ENCODE measurements at places on chromosomes 1 and 21. TPM values are rescaled to one million over a fixed set of nuclear protein-coding genes. Genes with fewer than 3 reads are reported as not detected.

DNA sequence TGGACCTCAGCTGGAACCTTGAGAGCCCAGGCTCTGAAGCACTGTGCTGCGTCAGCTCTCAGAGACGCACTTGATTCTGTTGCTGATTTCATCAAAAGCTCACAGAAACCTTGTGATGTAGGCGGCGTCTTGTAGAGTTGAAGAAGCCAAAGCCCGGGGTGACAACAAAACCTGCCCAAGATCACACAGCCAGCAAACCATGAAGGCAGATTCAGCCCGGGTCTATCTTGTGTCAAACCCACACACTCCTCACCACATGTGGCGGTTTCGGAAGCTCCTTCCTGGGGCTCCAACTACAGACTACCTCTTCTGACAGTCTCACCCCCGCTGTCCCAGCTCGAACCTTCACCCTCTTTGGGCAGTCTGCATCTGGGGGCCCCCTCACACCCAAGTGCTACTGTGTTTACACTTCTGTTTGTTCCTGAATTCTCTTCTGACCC is 50.4 kb downstream of the TENT5C start:
- H3K27ac ChIP-seq = no peak overlapping the region

DNA sequence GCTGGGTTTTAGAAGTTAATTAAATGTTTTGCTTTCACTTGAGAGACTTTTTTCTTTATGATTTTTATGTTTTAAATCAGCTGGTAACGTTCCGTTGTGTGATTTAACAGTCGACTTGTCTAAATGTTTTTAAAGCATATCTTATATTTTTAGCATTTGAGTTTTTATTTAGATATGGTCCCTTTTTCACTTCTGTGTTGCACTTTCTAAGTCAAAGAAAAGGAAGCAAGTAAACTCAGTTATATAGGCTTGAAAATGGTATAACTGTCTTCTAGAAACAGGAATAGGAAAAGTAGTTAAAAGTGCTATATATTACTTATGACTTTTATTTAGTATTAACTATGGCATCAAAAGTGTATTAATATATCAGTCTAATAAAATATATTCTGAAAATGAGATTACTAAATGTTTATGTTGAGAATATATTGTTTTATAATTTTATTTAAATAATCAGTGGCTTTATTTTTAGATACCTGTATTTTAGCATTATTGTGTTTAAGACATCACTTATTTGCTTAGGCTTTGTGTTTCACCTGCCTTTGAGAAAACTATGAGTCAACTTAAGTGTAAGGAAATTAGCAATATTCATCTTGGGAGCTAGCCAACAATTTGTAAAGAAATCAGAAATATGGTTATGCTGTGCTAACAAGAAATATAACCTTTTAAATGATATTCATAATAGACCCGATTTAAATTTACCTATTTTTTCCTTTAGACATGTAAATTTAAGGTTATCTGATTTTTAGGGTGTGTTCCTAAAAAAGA is 60.5 kb downstream of the RABGAP1L start:
- no peaks in the 10 kb centered on the region for H3K27me3 ChIP-seq
- H3K4me1 ChIP-seq = peaks cover 7% of the 10 kb centered on the region
- H3K36me3 ChIP-seq = no peaks in the 10 kb centered on the region
- H3K4me3 ChIP-seq = no peak overlapping the region
- no peak for DNase-seq

- no peak for DNase-seq
- H3K27me3 ChIP-seq = no peaks in the 10 kb centered on the region
- H3K4me1 ChIP-seq = peaks cover 16% of the 10 kb centered on the region
These were observed 9.6 kb upstream of the BGLAP start for GRCh38 chr1:156232201-156232894.

DNA sequence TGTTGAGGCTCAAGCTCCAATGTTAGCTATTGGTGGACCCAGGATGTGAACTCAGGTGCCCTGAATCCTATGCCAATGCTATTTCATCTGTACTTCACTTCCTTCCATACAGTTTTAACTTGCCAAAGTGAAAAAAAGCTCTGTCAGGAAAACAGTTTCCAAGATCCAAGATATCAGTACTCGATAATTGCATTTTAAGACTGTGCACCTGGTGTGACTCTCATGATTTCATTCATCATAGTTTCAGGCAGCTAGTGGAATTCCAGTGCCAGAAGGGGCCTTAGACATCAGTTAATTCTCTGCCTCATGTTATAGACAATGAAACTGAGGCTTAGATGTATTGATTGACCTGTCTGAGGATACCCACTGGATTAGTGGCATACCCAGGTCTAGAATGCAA is 26.5 kb upstream of the LEPR start:
- no peak overlapping the region for H3K27ac ChIP-seq
- no peak overlapping the region for H3K4me3 ChIP-seq
- 0 out of 2 replicates have a peak, but pooled peaks cover 4% of the 10 kb centered on the region for H3K4me1 ChIP-seq
- no peak for DNase-seq
- H3K36me3 ChIP-seq = 0 out of 2 replicates have a peak, but pooled peaks cover 5% of the 10 kb centered on the region
- no peaks in the 10 kb centered on the region for H3K27me3 ChIP-seq

DNA sequence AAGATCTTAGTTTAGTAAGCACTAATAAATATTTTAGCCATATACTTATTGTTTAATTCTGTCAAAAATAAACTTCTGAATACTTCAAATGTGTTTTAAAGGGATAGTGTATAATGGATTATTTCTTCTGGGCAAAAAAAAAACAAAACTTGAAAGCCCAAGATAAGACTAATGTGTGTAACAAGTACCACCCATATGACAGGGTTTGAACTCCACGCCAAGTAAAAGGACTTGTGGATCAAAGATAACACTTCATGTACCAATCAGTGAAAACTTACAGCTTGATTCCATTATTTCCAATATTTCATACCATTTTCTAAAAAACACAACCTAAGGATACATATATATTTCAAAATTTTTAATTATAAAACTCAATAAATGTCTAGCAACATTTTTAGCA is 59.5 kb downstream of the DENND1B start:
- no peaks in the 10 kb centered on the region for H3K4me1 ChIP-seq
- no peak overlapping the region for H3K27ac ChIP-seq

DNA sequence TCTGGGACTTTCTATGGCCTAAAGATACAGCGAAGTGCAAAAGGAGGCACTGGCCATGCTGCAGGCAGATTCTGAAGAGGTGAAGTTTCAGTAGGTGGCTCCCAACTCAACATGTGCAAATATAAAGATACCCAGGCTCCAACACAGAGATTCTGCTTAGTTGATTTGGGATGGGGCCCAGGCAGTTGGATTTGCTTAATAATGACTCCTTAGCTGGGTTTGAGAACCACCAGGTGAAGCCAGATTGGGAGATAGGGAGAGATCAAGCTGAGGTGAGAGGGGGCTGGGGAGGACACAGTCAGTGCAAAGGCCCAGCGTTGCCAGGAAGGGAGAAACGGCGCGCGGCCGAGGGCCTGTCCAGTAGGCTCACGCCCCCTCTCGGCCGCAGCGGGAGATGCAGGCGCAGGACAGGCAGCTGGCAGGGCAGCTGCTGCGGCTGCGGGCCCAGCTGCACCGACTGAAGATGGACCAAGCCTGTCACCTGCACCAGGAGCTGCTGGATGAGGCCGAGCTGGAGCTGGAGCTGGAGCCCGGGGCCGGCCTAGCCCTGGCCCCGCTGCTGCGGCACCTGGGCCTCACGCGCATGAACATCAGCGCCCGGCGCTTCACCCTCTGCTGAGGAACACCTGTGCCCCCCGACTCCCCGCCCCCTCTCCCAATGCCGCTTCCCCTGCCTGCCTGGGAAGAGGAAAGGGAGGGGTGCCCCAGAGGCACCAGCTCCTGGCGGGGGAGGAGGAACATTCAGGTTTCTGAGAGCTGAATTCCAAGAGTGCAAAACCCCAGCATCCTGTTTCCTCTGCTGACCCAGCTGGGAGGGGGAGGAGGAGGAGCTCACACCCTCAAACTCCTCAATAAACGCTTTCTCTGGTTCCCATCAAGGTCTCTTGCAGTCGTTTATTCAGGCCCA is 1.2 kb downstream of the FAM167B start:
- no peaks in the 10 kb centered on the region for H3K27me3 ChIP-seq
- H3K27ac ChIP-seq = 0 out of 2 replicates have a peak overlapping the region, but pooled peaks have one; percentile 69
- no peak overlapping the region for H3K4me3 ChIP-seq
- DNase-seq = peak; percentile 80
- peaks cover 26% of the 10 kb centered on the region for H3K4me1 ChIP-seq

DNA sequence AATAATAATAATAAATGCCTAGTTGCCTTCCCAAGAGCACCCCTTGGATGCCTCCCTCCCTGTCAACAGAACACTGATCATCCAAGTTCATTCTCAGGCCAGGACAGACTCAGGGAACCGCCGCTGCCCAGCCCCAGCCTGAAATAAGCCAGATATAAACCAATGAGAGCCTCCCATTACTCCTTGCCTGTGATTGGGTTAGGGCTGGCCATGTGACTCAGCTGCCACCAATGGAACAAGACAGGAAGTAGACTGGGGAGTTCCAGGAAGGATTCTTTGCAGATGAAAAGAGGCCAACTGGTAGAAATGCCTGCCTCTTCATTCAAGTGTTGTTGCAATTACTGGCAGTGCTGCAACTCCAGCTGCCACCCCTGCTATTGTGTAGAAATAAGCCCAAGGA is 146.4 kb upstream of the TIAM1 start:
- H3K4me1 ChIP-seq = no peaks in the 10 kb centered on the region
- no peak overlapping the region for H3K4me3 ChIP-seq
- no peaks in the 10 kb centered on the region for H3K27me3 ChIP-seq
- H3K27ac ChIP-seq = no peak overlapping the region

DNA sequence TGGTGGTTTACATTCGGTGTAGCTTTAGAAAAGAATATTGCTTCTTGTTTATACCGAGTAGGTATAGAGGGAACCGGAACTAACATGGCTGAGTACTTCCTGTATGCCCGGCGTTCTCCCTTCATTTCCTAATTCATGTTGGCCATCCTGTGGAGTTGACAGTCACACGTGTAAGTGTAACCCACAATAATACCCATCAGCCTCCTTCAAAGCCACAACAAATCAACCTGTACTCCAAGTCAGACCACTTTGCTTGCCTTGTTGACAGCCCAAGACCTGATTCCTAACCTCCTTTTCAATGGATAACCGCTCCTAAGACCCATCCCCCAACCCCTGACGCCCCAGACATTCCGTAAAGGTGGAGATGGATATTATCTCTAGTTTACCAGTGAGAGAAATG is 42.1 kb downstream of the UBE2U start:
- H3K27ac ChIP-seq = no peak overlapping the region
- H3K4me1 ChIP-seq = peaks cover 17% of the 10 kb centered on the region
- no peak for DNase-seq
- H3K27me3 ChIP-seq = no peaks in the 10 kb centered on the region
- H3K36me3 ChIP-seq = no peaks in the 10 kb centered on the region

Gene ANGPTL3
- total RNA-seq = not detected

Gene LCE3D
- not detected for total RNA-seq

Gene WDTC1
- 24.0 TPM for total RNA-seq

Gene PLPPR4
- 1.8 TPM for total RNA-seq
